ENCODE measurements at places on chromosomes 1 and 21. TPM values are rescaled to one million over a fixed set of nuclear protein-coding genes. Genes with fewer than 3 reads are reported as not detected.

Gene NBPF10
- polyA plus RNA-seq: 1.9 TPM

Gene RXFP4
- not detected for polyA plus RNA-seq

Gene SPRR3
- polyA plus RNA-seq: 1.2 TPM

Gene ANGPTL3
- polyA plus RNA-seq: 5.8 TPM

GRCh38 chr1:151546011-151546925 is 6.2 kb downstream of the TUFT1 start:
- no peak for DNase-seq

GRCh38 chr1:79055856-79056255 is 49.3 kb upstream of the ADGRL4 start:
- no peak for DNase-seq

DNA sequence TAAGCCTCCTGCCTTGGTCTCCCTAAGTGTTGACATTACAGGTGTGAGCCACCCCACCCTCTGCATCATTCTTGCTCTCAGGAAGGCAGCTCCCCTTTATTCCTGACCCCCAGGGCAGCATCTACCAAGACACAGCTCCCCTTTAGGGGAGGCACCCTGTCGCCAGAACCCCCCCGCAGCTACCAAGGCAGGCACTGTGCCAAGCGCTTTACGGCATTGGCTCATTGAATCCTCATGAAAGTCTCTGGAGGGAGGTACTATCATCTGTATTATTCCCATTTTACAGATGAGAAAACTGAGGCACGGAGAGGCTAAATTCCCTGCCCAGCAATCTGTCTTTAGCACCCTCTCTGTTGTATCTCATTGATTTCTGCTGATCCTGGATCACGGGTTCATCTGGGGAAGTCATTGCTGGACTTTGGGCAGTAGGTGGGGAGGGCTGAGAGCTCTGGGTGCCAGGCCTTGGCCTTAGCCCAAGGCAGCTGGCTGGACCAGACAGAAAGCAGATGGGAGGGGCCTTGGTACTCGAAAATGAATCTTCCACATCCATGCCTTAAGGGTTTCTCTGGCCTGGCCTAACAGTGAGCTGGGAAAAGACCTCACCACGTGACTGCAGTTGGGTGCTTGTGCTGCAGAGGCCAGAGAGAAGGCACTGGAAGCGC is 5.9 kb downstream of the PLOD1 start:
- DNase-seq: no peak

- no peak for DNase-seq
Measured at GRCh38 chr1:53025034-53025768, 36.8 kb upstream of the PODN start.

DNA sequence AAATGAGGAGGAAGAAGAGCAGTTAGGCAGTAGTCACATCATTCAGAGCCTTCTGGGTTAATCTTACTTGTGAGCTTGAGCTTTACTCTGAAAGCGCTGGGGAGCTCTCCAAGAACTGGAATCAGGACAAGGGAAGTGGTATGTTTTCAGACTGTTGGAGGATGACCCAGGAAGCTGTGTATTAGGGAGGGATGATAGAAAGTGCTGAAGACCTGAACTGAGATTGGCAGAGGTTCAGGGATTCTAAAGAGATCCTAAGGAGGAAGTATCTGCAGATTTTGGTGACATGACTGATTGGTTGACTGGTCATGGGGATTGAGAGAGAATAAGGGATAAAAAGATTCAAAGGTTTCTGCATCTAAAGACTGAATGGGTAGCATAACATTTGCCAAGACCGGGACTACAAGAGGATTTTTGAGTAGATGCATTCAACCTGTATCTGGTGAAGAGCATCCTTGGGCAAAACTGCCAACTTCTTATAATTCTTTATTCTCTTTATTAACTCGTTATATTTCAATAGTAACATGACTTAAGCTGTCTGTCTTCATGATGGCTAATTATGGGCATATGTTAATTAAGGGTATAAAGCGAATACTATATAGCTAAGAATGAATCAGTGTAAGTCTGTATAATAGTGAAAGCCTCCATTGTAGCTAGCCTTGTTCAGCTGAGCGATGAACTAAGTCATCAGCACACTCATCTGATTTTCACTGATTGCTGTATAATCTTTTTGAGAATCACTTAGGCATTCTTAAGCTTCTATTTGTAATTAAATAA is 41.8 kb downstream of the XCL1 start:
- DNase-seq: no peak

DNA sequence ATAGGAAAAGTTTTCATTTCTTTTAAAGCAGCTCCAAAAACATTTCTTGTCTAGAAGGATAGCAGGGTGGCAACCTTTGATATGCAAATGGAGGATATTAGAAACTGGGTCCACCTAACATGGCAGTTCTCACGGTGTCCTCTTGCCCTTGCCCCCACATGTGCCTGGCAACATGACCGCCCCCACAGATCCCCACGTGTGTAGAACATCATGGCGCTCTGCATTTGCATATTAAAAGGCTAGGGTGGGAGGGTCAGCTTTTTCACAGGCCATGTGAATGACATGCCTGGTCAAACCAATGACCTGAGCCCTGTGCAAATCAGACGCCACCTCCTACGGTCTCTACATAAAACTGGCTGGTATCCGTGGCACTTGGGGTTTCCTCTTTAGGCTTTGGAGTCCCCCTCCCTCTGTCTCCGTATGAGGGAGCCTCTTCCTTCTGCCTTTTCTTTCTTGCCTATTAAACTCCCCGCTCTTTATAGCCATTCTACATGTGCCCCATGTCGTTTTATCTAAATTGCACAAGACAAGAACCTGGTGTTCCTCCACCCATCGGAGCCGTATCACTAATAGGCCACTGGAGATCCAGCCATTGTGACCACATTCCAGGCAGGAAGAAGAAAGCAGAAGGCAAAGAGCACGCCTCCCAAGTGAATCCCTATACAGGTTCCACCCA is 71.3 kb downstream of the WDR4 start:
- DNase-seq: no peak

DNA sequence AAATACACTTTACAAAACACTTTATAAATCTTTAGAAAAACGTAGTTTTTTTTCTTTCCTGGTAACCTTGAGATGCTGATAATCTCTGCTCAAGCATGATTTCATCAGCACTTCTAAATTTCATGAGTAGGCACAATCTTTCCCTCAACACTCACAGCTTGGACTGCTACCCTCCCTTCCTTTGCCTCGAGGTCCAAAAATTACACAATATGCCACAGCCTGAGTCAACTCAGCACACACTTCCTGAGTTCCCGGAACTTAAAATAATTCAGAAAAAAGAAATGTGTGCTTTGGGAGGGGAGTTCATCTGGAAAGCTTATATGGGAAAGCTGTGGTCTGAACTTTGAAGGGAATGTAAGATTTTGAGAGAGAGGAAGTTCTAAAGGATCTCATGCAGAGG is 5.9 kb downstream of the CLCA2 start:
- peak; percentile 5 for DNase-seq

Data from left renal pelvis (tissue), 4 donors.